Fibroblast of skin of right biceps (primary cell): ENCODE measurements at places on chromosomes 2 and 18.

- DNase-seq: no peak
Measured at GRCh38 chr2:65275141-65275915, 47.7 kb downstream of the ACTR2 start.

DNA sequence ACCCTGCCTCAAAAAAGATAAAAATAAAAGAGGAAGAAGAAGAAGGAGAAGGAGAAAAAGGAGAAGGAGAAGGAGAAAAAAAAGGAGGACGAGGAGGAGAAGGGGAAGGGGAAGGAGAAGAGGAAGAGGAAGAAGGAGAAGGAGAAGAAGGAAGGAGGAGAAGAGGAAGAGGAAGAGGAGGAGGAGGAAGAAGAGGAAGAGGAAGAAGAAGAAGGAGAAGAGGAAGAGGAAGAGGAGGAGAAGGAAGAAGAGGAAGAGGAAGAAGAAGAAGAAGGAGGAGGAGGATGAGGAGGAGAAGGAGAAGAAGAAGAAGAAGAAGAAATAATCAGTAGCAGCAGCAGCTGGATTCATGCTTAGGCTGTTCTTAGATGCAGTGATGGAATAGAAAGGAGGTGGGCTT lies 159.7 kb downstream of the TFCP2L1 start:
- DNase-seq: no peak

- DNase-seq: no peak
Measured at GRCh38 chr2:46498681-46499080, 19.3 kb downstream of the TMEM247 start.

DNA sequence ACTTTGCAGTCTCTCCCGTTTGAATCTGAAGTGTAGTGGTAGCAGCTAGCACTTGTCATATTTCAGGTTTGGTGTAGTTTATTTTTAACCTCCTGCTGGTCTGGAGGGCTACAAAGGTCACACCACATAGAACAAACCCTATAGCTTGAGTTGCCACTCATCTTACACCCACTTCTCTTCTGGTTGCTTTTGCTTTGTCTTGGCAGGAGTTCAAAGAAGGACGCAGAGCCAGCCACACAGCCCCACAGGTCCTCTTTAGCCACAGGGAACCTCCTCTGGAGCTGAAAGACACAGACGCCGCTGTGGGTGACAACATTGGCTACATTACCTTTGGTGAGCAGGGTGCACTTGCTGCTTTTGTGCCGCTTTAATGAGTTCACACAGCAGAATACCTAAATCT lies 15.6 kb upstream of the GPBAR1 start:
- DNase-seq: no peak

DNA sequence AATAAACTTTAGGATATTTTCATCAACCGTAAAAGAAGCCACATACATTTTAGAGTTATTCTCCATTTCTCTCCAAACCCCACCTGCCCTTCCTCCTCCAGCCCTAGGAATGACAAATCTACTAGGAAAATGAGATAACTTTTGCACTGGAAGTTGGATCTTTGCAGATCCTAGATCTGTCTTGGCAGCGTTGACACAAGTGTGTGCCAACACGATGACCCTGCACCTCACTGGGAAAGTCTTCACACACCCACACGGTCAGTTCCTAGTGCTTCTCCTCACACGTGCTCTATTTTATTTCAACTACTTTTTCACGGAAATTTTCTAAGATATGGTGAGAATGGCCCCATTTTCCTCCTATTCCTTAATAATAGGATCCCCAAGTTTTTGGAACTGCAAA lies 14.1 kb upstream of the HPCAL1 start:
- DNase-seq: no peak

DNA sequence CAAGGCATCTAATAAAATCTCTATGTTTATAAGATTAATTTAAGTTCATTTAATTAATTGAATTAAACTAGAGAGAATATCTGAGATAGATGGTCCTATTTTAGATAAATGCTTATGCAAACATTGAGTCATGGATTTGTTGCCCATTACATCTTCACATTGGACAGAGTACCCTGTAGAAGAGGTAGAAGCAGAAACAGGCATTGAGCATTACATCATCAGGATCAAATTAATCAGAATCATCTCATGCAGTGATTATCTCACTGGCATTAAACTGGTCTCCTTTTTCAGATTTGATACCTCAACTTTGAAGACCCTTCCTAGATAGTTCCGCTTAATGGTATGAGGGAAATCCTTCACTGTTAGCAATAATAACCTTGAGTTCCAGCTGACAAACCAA lies 469.6 kb upstream of the VRK2 start:
- DNase-seq: no peak

- DNase-seq: peak; percentile 48
Measured at GRCh38 chr2:203535784-203536585, 884 bp upstream of the RAPH1 start.

DNA sequence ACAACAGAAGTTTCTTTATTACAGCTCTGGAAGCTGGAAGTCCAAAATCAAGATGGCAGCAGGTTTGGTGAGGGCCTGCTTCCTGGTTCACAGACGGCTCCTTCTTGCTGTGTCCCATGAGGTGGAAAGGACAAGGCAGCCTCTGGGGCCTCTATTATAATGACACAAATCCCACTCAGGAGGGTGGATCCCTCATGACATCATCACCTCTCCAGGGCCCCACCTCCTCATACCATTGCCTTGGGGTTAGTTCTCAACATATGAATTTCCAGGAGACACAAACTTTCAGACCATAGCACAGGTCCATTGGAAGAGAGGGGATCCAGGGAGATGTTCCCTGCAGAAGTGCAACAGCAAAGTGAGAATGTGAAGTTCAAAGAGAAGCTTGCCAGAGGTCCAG lies 202.8 kb downstream of the TFCP2L1 start:
- no peak for DNase-seq

- no peak for DNase-seq
Measured at GRCh38 chr2:10960606-10961489, 49.1 kb downstream of the KCNF1 start.

DNA sequence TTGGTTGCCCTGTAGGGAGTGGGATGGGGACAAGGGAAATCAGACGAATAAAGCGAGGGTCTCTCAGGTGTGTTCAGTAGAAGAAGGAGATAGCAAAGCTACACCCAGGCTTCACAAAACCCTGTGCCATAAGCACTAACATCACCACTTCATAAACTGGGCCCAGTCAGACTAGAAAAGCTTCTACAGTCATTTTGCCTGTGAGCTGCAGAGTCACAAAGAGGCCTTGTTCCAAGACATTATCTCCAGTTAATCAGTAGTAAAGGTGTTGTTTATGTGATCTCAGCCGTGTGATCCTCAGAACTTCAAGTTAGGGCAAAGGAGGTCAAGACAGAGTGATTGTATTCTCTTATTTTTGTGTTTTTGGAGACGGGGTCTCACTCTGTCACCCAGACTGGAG lies 148.0 kb downstream of the GALR1 start:
- no peak for DNase-seq

- no peak for DNase-seq
Measured at GRCh38 chr18:14945984-14946383, 198.0 kb downstream of the ANKRD30B start.

DNA sequence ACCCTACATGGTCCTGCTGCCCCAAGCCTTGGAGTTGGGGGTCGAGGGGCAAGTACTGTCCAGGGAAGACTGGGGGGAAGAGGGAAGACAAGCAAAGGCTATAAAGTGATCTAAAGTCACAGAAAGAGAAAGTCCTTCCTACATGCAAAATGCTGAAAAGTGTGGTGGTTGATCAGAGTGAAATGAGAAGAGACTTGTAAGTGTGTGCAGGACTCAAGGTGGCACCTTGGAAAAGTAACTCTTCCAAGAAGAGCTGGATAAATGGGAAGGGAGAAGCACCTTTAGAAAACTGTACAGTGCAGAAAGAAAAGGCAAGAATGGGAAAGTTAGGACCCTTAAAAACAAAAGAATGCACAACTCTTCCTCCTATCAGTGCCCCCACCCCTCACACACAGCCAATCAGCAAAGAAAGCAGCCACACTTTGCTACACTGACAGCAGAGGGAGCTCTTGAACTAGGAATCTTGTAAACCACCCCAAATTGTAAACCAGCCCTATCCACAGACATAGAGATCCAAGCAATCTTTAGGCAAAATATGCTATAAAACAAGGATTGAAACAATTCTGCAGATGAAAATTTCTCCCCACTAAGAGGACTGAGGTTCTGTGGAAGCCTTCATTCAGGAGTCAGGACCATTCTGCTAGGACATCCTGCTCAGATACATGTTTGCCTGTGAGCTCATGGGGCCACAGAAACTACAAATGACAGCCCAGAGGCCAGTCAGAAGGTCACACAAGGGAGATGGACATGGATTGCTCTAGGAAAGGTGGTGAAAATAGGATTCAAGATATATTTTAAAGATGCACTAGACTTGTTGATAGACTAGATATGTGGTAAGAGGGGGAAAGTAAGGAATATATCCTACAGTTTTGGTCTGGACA lies 146.4 kb downstream of the FTCDNL1 start:
- DNase-seq: peak; percentile 20

- DNase-seq: no peak
Measured at GRCh38 chr2:50722776-50723175, 309.2 kb downstream of the NRXN1 start.

DNA sequence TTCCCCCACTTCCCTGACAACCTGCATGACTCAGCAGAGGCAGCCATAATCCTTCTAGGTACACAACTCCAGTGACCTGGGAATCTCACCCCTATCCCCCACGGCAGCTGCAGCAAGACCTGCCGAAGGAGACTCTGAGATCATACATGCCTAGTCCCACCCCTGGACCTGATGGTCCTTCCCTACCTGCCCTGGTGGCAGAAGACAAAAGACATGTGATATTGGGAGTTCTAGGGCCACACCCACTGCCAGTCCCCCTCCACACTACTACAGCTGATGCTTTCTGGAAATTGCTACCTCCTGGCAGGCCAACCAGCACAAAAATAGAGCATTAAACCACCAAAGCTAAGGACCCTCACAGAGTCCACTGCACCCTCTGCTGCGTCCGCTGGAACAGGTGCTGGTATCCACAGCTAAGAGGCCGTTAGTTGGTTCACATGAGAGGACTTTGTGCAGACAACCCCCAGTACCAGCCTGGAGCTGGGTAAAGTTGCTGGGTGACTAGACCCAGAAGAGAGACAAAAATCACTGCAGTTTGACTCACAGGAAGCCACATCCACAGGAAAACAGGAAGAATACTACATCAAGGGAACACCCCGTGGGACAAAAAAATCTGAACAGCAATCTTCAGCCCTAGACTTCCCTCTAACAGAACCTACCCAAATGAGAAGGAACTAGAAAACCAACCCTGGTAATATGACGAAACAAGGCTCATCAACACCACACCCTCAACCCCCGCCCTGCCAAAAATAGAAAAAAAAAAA lies 12.5 kb downstream of the MARCO start:
- no peak for DNase-seq
